Renal cortex interstitium (tissue), 15 donors: ENCODE measurements at places on chromosomes 11 and 22.

- DNase-seq = no peak
Measured at GRCh38 chr11:41872426-41872825, 413.0 kb upstream of the LRRC4C start.

DNA sequence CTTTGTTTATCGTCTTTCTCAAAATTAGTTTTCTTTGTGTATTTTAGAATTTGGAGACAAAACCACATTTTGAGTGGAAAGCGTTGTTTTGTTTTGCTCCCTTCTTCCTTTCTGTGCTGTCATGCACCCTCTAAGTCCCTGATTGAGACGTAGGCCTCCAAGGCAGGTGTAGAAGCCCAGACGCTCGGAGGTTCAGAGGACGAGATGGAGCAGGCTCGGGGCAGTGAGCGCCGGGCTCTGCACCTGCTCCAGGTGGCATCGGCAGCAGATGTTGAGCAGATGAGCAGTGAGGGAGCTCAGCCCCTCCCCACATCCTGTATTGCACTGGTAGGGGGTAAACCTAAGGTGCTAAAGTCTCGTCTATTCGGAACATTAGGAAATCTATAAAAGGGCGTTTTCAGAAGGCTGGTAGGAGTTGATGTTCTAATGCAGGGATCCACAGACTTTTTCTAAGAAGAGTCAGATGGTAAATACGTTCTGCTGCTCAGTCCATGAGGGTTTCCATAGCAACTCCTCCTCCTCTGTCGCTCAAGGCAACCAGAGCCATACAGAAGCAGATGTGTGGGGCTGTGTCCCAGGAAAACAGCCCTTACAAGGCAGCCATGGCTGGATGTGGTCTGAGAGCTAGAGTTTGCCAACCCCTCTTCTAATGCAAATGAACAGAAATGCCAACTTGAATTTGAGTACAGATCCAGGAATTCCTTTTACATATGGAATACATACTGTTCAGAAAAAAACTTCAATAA lies 724.2 kb downstream of the BRD1 start:
- no peak for DNase-seq

- no peak for DNase-seq
Measured at GRCh38 chr11:79336797-79337517, 103.9 kb downstream of the TENM4 start.

DNA sequence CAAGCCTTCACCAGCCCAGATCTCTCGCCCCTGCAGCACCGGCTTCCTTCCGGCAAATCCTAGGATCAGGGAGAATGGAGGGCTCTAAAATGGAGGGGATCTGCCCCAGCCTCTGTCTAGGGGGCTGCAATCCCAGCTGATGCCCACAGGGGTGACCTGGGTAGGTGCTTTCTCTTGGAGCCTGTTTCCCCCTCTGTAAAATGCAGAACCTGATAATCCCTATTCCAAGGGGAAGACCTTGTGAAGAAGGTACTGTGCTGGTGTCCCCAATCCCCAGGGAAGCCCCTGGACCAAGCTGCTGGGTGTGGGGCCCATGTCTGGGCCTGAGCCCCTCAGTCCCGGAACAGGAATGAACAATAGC lies 2.8 kb downstream of the EMID1 start:
- DNase-seq = no peak

DNA sequence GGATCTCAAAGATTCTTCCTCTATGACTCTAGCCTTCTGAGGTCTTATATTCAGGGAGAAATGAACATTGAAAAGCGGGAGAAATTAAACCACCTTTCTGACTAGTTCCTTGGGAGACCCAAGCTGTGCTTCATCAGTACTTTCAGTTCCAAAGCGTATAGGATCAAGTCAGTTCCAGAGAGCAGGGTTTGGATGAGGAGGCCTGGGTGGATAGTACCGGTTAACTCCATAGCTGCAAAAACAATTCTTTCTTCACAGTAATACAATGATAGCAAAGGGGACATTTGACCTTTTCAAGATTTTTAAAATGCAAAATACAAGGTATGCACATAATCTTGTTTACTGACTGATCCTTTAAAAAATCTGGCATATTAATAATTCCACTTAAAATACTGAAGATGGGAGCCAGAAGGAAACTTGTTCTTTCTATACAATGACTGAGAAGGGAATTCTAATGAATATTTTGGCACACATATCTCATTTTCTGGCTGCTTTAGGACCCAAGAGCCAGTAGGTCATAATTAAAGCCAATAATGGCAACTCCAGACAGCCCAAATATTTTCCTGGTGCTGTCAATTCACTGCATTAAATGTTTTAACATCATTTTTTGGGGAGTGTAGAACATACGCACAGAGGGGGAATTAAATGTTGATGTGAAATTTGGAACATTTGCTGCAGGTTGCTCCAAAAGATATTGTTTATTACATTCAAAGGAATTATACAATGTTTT lies 16.0 kb downstream of the ADM start:
- DNase-seq = no peak

DNA sequence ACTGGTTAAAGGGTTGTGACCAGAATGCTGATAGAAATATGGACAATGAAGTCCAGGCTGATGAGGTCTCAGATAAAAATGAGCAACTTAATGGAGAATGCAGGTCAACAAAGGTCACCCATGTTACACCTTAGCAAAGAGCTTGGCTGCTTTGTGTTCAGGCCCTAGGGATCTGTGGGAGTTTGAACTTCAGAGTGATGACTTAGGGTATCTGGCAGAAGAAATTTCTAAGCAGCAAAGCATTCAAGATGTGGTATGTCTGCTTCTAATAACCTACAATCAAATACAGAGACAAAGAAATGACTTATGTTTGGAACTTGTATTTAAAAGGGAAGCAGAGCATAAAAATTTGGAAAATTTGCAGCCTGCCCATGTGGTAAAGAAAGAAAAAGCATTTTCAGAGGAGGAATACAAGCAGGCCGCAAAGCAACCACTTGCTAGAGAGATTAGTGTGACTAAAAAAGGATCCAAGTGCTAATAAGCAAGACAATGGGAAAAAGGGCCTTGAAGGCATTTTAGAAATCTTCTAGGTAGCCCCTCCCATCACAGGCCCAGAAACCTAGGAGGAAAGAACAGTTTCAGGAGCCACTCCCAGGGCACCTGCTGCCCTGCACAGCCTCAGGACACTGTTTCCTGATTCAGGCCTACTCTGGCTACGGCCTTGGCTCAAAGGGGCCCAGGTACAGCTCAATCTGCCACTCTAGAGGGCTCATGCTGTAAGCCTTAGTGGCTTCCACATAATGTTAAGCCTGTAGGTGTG lies 41.3 kb downstream of the TNKS1BP1 start:
- DNase-seq = no peak

- DNase-seq = no peak
Measured at GRCh38 chr22:42967933-42968332, 47.0 kb downstream of the PACSIN2 start.

DNA sequence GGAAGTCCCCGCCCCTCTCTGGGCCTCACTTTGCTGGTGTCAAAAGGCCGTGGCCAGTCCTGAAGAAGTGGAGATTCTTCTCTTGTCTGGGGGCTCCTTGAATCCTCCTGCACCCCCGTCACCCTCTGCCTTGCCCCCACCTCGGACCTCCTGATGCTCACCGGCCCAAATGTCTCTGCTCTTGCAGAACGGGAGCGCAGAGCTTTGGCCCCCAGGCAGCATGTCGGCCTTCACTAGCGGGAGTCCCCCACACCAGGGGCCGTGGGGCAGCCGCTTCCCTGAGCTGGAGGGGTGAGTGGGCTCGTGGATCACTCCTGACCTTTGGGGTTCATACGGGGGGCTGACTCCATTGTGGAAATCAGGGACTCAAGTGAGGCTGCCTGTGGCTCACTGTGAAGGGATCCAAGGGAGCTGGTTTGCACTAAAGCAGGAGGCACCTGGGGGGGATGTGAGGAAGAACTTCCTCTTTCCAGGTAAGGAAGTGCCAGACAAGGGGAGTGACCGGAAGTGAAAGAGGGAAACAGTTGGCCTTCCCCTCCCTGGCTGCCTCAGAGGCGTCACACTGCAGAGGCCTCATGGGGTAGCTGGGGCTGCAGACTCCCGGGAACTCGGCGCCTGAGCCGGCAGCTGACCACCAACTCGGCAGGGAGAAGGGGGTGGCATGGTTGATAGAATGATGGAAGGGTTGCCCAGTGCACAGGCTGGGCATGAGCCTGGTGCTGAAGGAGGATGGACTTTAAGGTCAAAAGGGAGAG lies 23.1 kb downstream of the CSF2RB start:
- DNase-seq = no peak

DNA sequence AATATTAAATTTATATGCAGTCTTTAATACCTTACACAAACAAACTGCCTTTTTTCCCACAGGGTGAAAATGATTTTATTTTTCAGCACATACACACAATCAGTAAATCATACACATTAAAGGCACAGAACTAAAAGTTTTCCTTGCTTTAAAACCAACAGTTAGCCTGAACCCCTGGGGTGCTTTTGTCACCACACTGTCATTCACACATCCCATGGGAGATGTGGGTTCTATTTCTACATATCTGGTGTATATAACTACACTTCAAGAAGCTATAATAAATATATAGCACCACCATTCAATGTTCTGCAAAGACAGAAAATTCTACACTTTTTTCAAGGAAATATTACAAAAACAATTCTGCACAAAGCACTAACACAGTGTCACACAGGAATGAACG lies 197.0 kb downstream of the GUCY1A2 start:
- DNase-seq = no peak

- DNase-seq = no peak
Measured at GRCh38 chr11:122741613-122742300, 86.2 kb downstream of the UBASH3B start.

DNA sequence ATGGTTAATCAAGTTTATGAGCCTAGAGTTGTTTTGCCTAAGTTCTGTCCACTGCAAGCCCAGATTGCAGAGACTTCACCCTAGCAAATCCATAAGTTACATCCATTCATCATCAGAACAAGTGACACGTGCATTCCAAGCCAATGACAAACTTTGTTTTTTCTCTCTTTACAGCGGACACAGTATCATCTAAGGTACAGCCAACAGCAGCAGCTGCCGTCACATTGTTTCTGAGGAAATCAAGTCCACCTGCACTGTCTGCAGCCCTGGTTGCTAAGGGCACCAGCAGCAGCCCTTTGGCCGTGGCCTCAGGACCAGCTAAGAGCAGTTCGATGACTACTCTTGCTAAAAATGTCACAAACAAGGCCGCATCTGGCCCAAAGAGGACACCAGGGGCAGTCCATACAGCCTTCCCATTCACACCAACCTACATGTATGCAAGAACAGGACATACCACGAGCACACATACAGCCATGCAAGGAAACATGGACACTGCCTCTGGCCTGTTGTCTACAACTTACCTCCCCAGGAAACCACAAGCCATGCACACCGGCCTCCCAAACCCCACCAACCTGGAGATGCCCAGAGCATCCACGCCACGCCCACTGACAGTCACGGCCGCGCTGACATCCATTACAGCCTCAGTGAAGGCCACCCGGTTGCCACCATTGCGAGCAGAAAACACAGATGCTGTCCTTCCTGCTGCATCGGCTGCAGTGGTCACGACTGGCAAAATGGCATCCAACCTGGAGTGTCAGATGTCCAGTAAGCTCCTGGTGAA lies 155.8 kb downstream of the C11orf91 start:
- DNase-seq = no peak

DNA sequence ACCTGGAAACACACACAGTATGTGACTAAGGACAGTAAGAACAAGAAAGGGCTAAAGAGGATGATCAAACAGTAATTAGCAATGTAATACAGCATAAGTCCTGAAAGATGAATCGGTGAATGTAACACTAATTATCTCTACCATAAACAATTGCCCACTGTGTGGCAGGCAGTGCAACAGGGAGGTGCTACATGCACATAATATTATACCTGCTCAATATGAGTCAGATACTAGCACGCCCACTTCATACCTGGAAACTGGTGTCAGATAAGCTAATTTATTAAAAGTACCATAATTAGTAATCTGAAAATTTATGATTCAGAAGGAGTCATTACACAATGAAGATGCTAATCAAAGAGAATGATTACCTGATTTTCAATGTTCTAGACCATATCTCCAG lies 14.9 kb downstream of the CASP12 start:
- DNase-seq = no peak

DNA sequence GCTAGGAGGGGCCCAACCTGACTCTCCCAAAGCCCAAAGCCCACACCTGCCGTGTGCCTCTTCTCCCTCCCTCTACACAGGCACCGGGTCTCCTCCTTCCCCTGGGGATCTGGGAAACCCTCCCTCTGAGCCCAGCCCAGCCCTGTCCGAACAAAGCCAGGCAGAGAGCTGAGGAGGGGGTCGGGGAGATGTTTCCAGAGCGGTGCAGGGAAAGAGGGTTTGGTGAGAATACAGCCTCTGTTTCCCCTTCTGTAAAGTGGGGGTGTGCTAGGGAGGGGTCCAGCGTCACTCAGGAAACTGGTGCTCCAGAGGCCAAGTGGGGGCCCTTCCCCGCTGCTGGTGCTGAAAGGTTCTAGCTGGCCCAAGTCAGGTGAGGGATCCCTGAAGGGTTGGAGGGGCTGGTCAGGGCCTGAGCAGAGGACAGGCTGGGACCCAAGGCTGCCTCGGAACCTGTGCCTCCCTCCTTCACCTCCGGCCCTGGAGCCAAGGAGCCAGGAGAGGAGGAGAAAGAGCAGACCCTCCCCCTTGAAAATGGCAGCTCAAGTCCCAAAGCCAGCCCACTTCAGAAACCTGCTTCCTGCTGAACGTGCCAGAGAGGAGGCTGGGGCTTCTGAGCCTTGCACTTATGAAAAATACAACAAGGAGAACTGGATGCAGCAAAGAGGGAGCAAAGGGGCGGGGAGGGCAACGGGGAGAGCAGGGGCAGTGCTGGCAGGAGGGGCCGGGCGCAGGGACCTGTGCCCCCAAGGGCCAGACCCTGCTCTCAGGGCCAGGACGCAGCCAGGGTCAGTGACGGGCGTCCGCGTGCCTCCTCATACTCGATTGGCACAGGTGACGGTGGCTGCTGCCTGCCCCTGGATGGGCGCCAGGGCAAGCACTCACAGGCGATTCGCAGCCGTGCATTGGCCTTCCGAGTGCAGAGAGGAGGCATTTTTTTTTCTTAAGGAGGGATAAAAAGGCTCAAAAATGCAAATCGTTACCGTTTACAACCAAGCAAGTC lies 43.2 kb downstream of the MACROD1 start:
- DNase-seq = no peak

DNA sequence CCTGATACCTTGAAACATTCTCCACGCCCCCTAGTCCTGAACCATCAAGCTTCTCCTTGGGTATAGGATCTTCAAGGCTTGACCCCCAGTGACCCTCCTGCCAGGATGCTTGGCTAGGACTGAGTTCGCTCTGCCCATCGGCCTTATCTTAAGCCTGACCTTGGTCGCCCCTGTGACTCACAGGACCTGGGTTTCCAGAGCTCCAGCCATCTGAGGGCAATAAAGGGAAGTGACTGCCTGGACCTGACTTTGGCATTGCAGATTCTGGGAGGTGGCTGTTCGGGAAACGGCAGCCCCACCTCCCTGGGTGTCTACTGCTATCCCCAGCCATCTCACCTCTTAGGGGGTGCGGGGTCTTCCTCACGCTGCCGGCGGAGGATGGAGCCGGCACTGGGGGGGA lies 15.4 kb downstream of the CARD10 start:
- DNase-seq = no peak

DNA sequence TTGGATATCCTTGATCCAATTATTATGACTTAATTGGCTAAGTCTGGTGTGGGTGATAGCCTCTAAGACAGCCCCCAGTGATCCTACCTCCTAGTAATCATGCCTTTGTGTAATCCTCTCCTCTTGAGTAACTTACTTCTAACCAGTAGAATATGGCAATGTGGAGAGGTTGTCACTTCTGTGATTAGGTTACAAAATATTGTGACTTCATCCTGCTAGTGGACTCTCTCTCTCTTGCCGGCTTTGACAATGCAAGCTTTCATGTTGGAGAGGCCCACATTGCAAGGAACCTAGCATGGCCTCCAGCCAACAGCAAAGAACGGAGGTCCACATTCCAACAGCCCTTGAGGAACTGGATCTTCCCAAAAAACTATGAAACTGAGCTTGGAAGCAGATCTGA lies 19.5 kb downstream of the YPEL4 start:
- no peak for DNase-seq

- no peak for DNase-seq
Measured at GRCh38 chr22:22228921-22229320, 15.7 kb upstream of the VPREB1 start.
